Pancreas (tissue), 10 donors: ENCODE measurements at places on chromosomes 13 and 19.

DNA sequence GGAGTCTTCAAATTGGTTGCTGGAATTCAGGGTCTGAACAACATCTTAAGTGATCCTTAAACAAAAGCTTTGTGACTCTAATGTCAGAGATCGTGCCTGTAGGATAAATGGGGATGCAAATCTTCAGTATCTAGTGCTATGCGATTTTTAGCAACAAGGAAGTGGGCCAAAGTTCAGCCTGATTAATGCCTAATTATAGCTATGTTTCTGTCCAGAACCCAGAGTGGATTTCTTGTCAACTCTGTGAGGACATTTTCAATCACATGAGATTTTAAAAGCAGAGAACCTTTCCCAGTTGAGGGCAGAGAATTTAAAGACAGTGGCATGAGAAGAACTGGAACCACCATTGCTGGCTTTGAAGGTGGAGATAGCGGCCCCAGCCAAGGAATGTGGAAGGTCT lies 84.3 kb upstream of the PCDH9 start:
- DNase-seq: no peak

- DNase-seq: no peak
These were observed 197.7 kb downstream of the ZNF737 start for GRCh38 chr19:20367811-20368294.

GRCh38 chr13:39773833-39774232 lies 118.4 kb downstream of the COG6 start:
- no peak for DNase-seq

DNA sequence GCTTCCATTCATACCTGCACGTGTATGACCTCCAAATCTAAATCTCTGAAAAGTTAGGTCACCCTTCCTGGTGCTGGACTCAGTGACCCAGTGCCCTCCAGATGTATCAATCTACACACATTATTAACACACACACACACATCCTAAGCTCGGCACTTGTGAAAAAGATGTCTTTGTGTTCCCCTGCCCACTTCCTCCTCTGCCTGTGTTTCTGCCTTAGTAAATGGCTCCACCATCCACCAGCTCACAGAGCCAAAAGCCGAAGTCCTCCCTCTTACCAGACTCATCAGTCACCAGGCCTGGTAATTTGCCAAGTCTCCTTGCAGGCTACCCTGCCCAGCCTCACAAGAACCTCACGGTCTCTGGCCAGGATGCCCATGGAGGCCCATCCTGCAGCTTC lies 131.5 kb downstream of the SHISA2 start:
- DNase-seq: no peak

DNA sequence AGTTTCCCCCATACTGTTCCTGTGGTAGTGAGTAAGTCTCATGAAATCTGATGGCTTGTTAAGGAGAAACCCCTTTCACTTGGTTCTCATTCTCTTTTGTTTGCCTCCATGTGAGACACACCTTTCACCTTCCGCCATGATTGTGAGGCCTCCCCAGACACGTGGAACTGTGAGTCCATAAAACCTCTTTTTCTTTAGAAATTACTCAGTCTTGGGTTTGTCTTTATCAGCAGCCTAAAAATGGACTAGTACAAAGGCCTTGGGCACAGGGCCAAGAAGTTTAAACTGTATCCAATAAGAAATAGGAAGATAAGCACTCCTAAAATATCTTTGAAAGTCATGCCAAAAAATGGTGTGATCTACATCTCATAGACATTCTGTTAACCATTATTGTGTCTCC lies 176.9 kb downstream of the TBC1D4 start:
- DNase-seq: no peak

DNA sequence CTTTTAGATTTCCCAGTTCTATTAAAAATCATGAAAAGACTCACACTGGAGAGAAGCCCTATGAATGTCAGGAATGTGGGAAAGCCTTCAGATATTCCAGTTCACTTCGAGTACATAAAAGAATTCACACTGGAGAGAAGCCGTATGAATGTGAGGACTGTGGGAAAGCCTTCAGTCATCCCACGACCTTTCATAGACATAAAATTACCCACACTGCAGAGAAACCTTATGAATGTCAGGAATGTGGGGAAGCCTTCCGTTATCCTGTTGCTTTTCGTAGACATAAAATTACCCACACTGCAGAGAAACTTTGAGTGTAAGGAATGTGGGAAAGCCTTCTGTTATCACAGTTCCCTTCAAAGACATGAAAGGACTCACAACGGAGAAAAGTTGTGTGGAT lies 55.2 kb downstream of the ZNF627 start:
- DNase-seq: no peak

DNA sequence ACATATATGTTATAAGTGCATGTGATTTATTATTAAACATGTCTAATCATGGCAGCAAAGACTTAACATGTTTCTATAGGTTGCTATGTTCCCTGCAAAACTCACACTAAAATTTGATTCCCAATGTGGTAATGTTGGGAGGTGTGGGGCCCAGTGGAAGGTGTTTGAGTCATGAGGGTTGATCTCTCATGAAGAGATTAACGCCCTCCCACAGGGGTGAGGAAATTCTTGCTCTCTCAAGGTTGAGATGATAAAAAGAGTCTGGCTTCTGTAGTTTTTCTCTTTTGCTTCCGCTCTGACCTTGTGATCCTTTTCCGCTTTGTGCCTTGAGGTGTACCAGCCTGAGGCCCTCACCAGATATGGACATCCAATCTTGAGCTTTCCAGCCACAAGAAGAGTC lies 737.5 kb upstream of the SLITRK5 start:
- DNase-seq: no peak
